ENCODE measurements at places on chromosomes 4 and X.

- no peak for DNase-seq
Observed at GRCh38 chr4:36273276-36273675, 8.1 kb upstream of the DTHD1 start.

DNA sequence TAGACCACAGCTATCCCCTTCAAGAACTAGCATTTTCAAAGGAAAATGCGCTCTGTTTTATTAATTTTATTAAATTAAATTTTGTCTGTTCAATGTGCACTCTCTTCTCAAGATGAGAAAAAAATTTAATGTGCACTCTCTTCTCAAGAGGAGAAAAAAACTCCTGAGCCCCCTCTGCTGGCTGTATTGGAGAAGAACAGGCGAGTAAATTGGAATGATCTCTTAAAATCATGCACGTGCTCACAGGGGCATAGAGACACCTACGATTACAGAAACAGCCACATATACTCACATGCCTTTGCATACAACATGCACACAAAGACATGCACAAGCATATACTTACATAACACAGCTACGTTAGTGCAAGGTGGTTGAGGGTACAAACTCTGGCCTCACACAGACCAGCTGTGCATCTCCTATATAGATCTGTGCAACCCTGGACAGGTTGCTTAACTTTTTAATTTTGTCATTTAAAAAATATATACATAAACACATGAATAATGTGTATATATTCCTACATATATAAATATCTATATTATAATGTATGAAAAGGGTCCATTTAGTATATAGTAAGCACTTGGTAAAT lies 176.2 kb upstream of the CXorf66 start:
- no peak for DNase-seq

GRCh38 chr4:54723220-54723619 lies 65.5 kb downstream of the KIT start:
- DNase-seq, result no peak

GRCh38 chr4:28443801-28444412 lies 1583.3 kb downstream of the STIM2 start:
- DNase-seq, result no peak

DNA sequence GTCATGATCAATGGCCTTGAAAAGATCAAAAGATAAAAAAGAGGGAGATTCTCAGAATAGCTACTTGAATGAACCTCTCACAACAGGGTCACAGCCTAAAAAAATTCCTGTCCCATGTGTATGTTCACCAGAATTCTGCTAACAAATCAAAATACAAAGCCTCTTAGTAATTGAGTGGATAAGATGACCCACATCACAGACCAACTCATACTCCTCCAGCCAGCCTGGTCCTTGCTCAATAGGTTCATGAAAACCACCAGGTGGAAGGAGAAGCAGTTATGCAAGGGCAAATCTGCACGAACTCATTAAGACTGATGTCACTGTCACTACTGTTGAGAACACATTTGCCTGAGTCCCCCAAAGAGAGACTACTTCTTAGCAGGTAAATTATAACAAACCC lies 21.5 kb downstream of the WDFY3 start:
- DNase-seq, result no peak

DNA sequence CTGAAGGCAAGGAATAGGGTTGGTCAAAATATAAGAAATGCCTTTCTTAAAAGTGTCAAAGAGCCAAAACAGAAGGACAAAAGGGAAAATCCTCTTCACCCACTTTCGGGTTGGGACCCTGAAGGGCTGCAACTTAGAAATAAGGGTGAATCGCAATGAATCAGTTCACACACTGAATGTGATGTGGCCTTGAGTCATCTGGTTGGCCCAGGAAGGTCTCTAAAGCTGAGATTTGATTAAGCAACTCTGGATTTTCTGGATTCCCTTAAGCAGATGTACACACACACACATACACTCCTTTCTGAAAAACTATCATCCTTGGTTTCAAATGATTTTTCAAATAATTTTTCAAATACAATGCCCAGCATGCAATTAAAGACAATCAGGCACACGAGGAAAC lies 13.1 kb downstream of the TAB3 start:
- no peak for DNase-seq

DNA sequence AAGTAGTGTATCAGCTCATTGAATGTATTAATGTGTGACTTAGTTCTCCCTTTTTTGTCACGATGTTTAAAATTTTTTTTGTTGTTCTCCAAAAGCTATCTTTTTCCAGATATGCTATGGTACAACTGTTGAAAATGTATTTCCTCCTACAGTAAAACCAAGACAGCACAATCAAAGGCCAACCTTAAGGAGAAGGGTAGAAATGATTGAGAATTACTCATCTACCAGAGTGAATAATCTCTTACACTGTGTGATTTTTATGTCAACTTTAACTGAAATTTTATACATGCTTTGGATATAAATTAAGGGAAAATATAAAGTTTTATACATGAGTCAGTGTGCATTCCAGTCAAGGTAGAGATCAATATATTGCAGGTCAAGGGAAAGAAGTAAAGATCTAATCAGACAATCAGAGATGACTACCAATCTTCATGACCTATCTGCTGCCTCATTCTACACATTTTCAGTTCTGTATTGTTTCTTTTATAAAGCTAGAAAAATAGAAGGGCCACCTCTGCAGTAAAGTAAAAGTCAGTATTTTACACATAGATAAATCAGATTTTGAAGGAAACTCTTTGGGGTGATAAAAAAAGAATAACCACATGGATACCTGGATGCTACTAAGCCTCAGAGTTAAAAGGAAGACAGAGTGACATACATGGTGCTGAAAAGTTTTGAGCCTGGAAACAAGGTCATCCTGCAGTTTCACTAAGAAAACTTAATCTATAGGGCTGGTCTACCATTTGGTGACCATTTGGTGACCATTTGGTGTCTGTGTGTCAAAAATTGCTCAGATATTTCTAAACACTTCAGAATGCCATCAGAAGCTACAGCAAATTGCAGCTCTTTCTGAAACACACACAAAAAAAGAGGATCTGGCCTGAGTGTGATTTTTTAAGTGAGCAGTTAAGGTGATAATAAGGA lies 1.6 kb downstream of the FAM13A start:
- no peak for DNase-seq

DNA sequence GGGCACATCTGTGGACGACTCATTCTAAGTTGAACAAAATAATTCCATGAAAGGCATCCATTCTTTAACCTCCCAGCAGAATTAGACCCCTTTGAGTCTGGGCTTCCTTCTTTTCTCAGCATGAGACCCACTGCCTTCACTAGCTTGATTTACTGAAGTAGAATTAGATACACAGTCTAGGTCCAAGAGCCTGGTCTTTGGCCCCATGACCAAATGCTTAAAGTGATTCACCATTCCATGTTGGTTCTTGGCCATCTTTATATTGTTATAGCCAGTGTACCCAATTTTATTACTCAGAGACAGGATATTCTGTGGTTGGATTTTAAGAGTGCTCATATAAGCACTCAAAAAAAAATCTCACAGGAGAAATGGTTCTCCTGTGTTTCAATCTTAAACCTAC lies 155.3 kb upstream of the GPC4 start:
- no peak for DNase-seq

DNA sequence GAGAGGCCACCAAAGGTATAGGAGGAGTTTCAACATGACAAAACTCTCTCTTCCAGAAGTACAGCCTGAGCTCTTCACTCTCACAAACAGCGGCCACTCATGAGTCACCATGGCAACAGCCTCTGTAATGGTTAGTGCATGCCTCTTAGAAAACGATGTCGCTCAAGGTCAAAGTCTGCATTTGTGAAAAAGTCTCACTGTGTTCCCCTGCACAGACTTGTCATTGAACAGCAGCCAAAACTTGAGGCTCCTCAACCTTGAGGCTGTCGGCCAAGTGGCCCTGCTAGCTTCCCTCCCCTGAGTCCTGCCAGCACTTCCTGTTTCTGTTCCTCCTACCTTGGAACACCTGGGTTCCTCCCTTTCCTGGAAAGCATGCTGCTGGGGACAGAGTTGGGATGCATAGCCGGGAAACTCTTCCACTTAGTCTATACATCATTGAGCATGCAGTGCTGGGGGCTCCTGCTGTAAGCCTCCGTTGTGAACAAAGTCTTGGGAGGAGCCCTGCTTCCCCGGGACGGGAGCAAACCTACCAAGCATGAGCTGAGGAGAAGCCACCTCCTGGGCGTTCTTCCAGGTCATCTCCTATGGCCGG lies 66.6 kb downstream of the ING2 start:
- DNase-seq, result no peak

DNA sequence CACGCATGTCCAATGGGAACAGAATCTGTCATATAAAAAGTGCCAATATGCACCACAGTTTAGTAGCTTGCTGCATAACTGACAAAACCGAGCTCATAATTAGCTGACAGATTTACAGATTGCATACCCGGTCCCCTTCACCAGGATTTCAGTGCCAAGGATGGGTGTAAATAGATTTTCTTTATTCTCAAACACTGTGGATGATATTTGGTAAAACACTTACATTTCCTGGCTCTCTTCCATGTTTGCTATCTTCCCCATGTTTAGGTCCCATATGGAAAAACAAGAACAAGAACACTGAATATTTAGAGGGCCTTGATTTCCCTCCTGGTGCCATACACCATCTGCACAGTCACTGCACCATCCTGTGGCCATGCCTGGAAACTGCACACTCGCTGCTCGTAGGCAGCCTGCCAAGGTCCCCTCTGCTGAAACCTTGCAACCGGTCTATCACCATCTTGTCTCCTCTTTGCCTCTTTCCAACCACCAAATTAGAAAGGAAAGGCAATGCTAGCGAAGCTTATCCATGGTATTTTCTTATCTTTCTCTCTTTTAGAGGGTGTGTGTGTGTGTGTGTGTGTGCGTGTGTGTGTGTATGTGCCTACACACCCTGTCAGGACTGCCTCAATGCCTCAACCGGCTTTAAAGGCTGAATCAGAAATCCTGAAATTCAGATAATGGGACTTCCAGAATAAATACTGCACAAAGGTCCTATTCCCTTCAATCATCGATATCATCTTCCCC lies 124.2 kb upstream of the MBNL3 start:
- DNase-seq, result no peak

DNA sequence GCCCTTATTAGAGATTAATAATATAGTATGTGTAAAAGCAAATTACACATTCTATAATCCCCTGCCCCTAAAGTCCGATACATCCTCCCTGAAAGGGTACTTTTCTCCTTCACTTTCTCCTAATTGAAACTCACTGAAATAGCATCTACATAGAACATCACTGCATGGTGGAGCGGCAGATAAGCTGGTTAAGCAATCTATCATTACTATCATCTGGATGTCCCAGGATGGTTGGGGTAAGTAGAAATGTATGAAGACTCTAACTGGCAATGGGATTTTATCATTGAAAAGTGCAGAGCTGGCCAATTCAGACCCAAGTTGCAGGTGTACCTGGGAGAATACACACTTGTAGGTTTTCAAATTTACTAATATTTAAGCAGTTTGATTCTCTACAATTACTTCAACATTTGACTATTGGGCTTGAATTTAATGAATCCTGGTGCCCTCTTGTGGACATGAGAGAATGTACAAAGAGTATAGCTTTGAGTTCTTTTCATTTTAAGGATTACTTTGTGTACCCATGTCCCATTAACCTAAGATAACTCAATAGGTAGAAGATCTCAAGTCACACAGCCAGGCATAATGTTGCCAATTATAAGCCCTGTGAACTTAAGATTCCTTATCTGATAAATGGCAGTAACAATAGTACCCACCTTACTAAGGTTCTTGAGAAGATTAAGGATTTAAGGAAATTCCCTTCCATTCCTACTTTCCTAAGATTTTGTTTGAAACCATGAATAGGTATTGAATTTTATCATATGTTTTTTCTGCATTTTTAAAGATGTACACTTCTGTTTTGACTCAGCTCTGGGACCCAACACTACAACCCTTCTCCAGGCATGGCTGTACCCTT lies 69.8 kb downstream of the SHROOM3 start:
- no peak for DNase-seq

DNA sequence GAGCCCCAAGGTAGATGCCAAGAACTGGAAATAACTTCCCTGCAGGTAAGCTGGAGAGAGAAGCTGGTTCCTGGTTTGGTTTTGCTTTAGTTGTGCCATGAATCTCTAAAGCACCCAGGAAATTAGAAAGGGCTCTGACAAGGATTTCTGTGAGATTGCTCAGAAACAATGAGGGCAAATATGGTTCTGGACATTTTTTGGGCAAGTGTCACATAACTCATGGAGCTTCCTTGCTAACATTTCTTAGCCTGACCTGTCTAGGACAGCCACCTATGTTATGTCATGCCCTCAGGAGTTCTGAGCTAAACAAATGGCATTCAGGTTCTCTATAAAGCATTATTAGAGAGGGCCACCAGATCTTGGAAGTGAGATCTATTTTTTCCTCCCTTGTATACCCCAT lies 131.8 kb downstream of the GUCY2F start:
- no peak for DNase-seq

- no peak for DNase-seq
Observed at GRCh38 chr4:84258905-84259830, 239.9 kb downstream of the NKX6-1 start.

GRCh38 chr4:168408620-168409019 lies 71.7 kb downstream of the DDX60L start:
- DNase-seq, result no peak

DNA sequence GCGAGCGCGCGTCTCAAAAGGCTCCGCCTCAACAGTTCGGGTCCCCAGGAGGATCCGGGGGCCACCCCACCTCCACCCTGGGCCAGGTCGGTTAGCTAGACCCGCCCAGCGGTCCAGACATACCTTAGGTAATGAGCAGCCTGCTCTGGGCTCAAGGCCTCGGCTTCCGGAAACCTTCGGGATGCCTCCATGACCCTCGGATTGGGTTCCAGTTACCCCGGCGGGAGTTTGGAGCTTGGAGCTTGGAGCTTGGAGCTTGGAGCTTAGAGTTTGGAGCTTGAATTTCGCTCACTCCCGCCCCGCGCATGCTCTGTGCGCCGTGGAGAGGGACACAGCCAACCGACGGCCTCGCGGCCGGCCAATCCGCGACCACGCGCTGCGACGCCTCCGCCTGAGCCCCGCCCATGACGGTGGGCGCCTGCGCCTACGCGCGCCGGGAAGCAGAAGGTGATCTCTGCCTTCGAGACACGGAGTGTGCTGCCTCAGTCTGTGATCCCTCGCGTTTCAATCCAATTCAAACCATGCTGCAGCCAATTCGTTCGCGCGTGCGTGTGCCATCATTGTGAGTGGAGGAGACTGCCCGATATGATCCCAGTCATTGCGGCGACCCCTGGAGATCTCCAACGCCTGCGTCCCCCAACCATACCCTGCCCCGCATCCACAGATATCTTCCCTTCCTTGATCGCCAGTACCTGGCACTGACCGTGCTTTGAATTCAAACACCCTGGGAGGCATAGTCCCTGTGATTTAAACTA lies at the start of gene ERCC6L:
Gene ERCC6L, minus strand, starts transcription at position 307 of the 755 bp plus-strand sequence. Its CDS starts 116 bp downstream, at position 191.
- peak; percentile 67 for DNase-seq

GRCh38 chrX:136549226-136549625 lies 17.2 kb downstream of the VGLL1 start:
- no peak for DNase-seq

DNA sequence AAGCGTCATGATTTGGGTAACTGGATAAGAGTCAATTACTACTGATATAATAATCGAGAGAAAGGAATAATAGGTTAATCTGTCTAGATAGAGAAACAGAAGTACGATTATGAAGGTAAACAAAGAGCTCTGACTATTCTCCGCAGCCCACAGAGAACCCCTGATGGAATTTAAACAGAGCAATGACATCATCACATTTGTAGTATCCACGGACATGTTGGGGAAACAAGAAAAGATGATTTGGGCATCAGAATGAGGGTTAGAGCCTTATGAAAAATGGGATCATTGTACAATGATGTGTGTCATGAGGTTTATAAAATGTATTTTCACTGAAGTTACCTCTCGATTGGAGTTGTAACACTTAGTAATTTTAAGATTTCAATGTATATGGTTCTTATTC lies 129.9 kb downstream of the DTHD1 start:
- no peak for DNase-seq

- DNase-seq, result no peak
Observed at GRCh38 chr4:25632135-25632534, 23.5 kb upstream of the SLC34A2 start.

All from activated CD4-positive, CD25-positive, alpha-beta regulatory T cell treated with anti-CD3 and anti-CD28 coated beads, Interleukin-2, amount 50 U/mL, for 16 hours (primary cell).